IMR-90 (cell line): ENCODE measurements at places on chromosomes 7 and 10. TPM values are rescaled to one million over a fixed set of nuclear protein-coding genes. Genes with fewer than 3 reads are reported as not detected.

Gene NRCAM
- 0.83 and 1.1 TPM in 2 replicates for total RNA-seq

Gene TAC1
- total RNA-seq = not detected in 2 replicates

DNA sequence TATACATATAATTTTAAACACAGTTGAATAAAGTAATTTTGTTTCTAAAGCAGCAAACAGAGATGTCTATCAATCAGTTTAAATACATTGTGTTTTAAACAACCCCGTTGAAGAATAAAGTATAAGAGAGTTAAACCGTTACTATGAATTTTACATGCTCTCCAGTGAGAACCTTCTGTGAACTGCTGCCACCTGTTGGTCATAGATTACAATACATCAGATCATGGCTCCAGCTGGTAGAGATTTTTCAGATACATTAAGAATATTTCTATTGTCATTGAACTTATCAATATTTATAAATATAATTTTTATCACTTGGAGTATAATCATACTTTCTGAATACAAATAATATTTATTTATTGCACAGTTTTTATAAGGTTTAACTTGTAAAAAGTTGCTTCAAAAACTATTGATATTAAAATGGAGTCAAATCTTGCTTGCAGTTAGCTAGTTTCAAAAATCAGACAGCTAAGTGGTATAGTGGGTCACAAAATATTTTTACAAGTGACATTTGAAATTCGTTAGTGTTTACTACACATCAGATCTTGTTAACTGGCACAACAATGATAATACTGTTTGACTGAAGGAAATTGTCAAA, 561.2 kb upstream of the PHF14 start:
- H3K4me1 ChIP-seq = no peaks in the 10 kb centered on the region
- no peak overlapping the region for H3K27ac ChIP-seq
- H3K36me3 ChIP-seq = no peaks in the 10 kb centered on the region
- H3K27me3 ChIP-seq = no peaks in the 10 kb centered on the region
- peak; percentile 1 for DNase-seq

- no peaks in the 10 kb centered on the region for H3K4me1 ChIP-seq
- H3K36me3 ChIP-seq = no peaks in the 10 kb centered on the region
- no peak overlapping the region for H3K27ac ChIP-seq
- no peak overlapping the region for H3K4me3 ChIP-seq
- H3K27me3 ChIP-seq = no peaks in the 10 kb centered on the region
Observed at GRCh38 chr7:141333459-141333858, 217.8 kb upstream of the AGK start.

GRCh38 chr7:35040906-35041305, 3.6 kb upstream of the DPY19L1 start:
- peaks cover 4% of the 10 kb centered on the region; the same call in 1 of the 2 replicates for H3K27me3 ChIP-seq
- H3K36me3 ChIP-seq = no peaks in the 10 kb centered on the region
- no peak for DNase-seq
- H3K4me3 ChIP-seq = no peak overlapping the region
- H3K27ac ChIP-seq = no peak overlapping the region
- no peaks in the 10 kb centered on the region for H3K4me1 ChIP-seq

- peaks cover 7% of the 10 kb centered on the region for H3K36me3 ChIP-seq
- H3K27me3 ChIP-seq = no peaks in the 10 kb centered on the region
- peak overlapping the region; percentile 98 for H3K4me3 ChIP-seq
- peak overlapping the region; percentile 98 for H3K27ac ChIP-seq
- DNase-seq = no peak
- peaks cover under 1% of the 10 kb centered on the region; the same call in 1 of the 2 replicates for H3K4me1 ChIP-seq
Observed at GRCh38 chr7:92835851-92836488, 403 bp downstream of the CDK6 start.

DNA sequence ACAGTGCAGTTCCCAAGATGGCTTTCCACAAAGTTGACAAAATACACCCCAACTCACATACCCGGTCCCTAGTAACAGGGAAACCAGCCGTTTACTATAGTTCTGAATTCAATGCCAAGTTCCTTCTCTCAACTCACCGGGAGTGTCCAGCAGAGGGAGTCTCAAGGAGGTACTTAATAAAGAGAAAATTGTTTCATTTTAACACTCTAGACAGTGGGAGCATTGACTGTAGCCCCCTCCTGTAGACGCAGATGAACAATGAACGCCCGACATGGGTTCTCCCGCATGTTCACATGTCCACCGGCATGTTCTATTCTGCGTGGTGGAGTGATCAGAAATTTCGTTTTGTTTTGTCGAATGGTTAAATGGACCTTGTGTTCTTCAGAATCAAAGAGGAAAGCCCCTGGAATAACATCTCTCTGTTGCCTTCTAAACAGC, 1.9 kb downstream of the HIPK2 start:
- peak overlapping the region; percentile 98 for H3K4me3 ChIP-seq
- H3K36me3 ChIP-seq = peaks cover 16% of the 10 kb centered on the region
- peak overlapping the region; percentile 99 for H3K27ac ChIP-seq
- DNase-seq = peak; percentile 85
- H3K4me1 ChIP-seq = peaks cover 24% of the 10 kb centered on the region
- H3K27me3 ChIP-seq = no peaks in the 10 kb centered on the region

DNA sequence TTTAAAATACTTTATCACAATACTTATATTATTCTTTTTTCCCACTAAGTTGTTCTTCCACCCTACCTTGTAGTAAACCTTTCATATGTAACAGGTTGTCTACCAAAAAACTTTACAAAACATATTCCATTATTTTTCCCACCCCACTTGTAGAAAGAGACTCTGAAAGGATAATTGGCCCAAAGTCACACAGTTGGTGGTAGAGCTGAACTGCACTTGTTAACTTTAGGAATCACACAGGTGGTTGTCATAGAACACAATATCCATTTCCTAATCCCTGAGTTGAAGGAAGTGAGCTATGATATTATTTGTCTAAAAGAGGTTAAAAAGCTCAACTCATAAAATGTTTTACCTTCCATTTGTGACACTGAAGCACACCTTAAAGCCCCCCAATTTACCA, 188.8 kb upstream of the FOXP2 start:
- H3K27ac ChIP-seq = no peak overlapping the region
- DNase-seq = no peak
